ENCODE measurements at places on chromosomes 11 and 22.

DNA sequence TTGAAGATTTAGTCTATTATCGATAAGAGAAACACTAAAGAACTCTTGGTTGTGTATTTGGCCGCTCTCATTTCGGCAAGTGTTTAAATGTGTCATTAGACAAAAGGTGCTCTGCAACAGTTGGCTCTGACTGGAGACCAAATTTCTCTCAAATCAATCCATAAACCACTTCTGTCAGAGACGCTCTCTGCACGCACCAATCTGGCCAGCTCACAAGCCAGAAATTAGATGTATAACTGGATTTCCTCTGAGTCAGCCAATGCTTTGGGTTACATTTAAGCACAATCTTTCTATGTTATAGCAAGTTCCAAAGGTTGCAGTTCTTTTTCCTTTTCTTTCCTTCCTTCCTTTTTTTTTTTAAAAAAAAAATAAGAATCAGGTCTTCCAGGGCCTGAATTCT lies 17.6 kb upstream of the PARVA start:
- DNase-seq = peak; percentile 11

DNA sequence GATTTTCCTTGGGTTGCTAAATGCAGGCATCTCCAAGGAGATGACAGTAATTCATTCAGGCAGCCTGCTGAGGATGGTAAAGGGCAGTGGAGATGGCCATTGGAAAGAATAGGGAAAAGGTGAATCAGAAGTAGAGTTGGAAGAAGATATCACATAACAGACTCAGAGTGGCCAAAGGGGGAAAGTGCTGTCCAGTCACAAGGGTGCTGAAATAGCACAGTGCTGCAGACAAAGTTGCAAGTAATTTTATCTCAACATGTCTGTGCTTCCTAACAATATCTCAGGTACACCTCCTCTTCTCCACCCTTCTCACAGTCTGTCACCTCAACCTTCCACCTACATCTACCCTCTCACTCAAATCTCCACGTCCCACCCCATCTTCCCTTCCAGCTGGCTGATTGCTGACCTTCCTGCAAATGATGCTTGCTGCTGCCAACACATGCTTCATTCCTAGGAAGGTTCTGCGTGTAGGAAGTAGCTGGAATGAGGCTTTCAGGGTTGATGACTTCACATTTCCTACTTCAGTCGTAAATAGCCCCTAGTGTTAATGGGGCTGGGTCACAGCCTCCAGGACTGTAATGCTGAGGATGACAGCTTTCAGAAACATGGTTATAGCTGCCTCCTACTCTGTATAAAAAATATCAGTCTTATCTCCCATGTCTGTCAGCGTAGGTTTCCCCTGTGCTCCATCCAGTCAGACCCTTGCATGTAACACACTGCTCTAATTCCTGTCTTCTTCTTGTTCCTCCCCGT lies 123.9 kb downstream of the CTNND1 start:
- DNase-seq = no peak

DNA sequence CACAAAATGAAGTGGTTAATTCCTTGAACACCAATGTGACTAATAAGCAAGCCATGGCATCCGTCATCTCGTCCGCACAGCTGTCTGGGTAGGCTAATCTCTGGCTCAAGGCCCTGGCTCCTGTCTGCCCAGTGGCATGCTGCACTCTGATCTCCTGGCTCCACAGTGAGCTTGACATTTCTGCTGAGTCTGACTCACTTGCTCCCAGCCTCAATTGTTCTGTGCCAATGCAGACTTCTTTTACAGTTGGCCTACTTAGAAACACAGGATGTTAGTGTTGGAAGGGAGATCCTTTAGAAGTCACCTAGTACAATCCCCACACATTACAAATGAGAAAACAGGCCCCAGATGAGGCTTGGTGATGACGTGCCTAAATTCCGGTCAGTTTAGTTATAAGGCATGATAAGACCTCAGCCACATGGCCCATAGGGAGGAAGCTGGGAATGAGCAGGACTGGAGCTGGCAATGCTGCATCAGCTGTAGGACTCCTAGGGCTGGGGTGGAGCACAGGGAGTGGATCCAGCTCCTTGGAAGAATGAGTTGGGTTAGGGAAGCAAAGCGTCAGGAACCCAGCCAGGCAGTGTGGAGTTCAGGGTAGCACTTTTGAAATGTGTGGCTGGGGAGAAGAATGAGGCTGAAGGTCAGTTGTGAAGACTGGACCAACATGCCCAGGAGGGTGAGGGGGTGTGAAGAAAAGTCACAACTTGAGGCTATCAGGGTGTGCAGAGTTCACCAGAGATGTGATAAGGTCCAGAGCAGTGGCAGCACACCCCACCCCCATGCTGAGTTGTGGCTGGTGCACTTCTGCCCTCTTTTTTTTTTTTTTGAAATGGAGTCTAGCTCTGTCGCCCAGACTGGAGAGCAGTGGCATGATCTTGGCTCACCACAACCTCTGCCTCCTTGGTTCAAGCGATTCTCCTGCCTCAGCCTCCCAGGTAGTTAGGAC lies 70.2 kb upstream of the EED start:
- DNase-seq = peak; percentile 99

DNA sequence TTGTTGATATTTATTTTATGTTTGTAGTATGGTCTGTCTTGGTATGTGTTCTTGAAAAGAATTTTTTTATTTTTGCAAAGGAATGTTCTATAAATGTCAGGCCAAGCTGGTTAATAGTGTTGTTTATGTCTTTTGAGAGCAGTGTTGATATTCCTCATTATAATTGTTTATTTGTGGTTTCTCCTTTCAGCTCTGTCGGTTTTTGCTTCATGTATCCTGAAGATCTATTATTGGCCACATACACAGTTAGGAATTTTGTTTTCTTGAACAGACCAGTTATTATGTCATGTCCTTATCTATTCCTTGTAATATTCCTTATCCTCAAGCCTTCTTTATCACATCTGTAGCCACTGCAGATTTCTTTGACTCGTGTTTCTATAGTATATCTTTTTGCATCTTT lies 56.5 kb downstream of the PDHX start:
- DNase-seq = no peak

GRCh38 chr11:44536788-44537516 lies 28.5 kb upstream of the CD82 start:
- DNase-seq = no peak
